ENCODE measurements at places on chromosomes 2 and 18.

GRCh38 chr2:21947046-21947445 lies 823.3 kb downstream of the TDRD15 start:
- no peak for DNase-seq

- DNase-seq, result no peak
These were observed 81.6 kb downstream of the PTGR3 start for GRCh38 chr18:75127143-75128021.

- DNase-seq, result no peak
These were observed 4.5 kb downstream of the DYTN start for GRCh38 chr2:206713746-206714145.

GRCh38 chr2:63903003-63903402 lies 61.3 kb downstream of the UGP2 start:
- no peak for DNase-seq

DNA sequence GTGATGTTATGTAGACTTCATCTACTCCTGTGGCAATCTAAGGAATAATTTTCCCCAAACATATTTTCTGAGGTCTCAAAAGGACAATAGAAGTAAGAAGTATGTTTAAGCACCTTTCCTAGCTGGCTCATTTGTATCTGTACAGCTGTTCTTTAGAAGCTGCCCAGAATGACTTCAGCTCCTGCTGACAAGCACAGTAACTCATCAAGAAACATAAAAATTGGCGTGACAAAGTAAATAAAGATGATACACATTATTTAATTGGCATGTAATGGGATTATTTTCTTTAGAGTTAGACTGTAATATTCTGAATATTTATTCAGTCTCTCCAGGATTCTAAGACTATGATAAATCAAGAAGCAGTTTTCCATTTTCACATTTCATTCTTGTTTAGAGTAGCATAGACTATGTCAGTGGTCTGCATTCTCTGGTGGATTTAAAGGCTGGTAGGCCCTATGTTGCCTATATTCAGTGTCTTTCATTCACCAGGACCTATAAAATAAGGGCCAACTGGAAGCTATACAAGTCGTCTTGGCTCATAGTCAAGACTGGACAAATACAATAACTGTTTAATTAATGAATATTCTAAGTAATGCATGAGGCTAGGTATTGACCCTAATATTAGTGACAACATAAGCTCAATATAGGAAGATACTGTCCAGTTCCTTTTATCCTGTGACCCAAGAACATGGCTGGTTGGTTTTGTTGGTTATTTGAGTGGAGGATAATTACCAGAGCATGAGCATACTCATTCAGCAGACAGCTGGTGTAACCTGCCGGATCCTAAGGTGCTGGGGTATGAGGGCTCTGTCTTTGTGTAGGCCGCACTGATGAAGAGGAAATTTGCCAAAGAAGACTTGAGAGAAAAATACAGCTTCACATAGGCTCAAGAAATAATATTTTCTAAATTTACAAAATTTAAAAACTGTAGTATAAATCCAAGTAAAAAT lies 107.0 kb downstream of the PDE1A start:
- no peak for DNase-seq

GRCh38 chr2:100283724-100284501 lies 38.4 kb downstream of the LONRF2 start:
- no peak for DNase-seq

DNA sequence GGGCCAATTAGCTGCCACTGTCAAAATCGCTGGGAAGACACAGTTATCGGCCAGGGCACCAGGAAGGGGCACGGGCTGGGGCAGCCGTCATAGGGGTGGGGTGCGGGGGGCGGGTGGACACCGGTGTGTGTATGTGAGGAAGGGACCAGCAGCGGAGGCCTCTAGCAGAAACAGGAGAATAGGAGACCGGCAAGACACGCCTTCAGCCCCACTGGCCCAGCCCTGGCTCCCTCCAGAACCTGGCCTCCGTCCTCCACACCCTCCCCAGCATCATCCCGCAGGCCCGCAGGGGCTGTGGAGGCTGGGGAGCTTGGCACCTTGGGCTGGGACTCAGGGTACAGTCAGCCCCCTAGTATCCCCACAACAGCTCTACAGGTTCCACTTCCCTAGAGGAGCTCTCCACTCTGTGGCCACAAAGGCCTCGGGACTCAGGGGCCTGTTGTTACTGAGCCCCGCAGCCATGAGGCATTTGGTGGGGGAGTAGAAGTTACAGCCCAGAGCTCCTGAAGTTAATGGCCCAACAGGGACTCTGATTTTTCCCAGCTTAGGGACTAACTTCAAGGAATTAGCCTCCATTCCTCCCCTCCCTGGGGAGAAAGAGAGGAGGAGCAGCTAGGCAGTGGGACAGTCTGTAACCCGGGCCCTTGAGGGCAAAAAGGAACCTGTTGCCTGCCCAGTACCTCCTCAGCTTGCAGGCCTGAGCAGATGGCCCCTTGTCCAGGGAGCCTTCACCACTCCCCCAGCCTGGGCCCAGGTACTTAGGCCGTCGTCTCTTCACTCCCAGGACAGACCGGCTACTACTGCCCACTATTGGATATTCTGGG lies 19.9 kb downstream of the SH2D6 start:
- DNase-seq, result no peak

DNA sequence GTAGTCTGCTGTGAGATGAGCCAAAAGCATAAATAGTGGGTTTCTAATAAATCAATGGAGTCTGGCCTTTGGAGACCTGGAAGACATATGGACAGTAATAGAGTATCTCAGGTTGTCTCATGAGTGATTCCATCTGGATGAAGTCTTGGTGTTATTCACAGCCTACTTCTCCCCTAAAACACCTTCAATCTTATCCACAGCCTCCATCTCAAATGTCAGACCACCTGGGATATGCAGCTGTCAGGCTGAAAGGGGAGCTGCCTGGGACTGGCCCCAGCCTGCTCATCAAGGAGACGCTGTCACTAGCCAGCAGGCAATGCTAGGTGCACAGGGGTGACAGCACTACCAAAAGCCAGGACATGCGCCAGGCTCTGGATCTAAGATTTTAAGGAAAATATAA lies 684.0 kb upstream of the ZEB2 start:
- no peak for DNase-seq

- no peak for DNase-seq
These were observed 16.6 kb upstream of the STK17B start for GRCh38 chr2:196187898-196188458.

- DNase-seq, result no peak
These were observed 4.4 kb upstream of the SMAD7 start for GRCh38 chr18:48954886-48955819.

DNA sequence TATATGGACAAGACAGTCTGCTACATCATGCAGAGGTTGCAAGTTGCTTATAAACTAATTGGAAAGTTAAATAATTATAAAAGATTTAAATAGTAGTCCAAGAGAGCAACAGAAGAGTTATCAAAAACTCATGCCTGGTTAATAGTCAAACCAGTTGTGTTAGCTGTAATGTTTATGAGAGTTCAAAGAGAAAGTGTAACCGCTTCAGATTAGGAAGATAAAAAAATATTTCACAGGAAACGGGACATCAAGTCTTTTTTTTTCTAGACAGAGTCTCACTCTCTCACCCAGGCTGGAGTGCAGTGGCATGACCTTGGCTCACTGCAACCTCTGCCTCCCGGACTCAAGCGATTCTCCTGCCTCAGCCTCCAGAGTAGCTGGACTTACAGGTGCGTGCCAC lies 34.6 kb upstream of the RNF125 start:
- no peak for DNase-seq

- no peak for DNase-seq
These were observed 48.8 kb downstream of the FEZ2 start for GRCh38 chr2:36549165-36549574.

DNA sequence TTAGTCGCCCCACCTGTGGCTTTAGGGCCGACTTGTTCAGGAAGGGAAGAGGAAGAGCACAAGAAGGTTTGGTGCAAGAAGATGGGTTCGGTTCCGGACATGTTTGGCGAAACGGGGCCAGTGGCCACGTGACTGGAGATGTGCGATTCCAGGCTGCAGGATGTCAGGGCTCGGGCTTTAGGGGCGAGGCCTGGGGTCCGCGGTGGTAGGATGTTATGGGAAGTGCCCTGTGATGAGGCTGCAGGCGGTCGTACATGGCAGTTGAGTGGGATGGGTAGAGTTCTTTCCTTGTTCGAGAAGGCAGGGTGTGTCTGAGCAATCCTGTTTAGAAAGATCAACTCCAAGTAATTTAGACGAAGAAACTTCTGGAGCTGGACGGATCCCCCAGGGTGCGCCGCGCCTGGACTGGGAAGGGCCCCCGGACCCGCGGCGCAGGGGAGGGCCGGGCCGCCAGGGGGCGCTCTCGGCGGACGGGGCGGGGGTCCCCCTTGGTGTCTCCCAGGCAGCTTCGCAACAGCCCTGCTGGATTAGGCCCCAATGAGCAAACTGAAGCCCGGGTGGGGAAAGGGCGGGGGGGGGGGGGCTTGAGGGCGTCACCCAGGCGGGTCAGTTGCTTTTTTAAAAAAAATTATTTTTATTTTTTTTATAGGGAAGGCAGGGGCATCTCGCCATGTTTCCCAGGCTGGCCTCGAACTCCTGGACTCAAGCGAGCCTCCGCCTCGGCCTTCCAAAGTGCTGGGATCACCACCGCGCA lies 17.2 kb upstream of the SDC1 start:
- no peak for DNase-seq

DNA sequence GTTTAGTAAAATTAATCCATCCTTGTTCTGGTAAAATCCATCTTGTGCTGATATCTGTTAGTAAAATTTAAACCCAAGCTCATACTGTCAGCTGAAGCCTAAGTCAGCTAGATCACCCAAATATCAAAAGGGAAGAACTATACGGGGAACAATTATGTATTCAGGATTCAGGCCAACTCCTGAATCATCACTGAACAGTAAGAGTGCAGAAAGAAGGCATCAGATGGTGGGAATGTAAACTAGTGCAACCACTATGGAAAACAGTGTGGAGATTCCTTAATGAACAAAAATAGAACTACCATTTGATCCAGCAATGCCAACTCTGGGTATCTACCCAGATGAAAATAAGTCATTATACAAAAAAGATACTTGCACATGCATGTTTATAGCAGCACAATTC lies 81.8 kb downstream of the RAPGEF4 start:
- DNase-seq, result no peak

- DNase-seq, result no peak
These were observed 291.2 kb downstream of the TCF4 start for GRCh38 chr18:55296778-55297177.

GRCh38 chr2:151827564-151828142 lies 568 bp downstream of the ARL5A start:
- DNase-seq, result no peak

DNA sequence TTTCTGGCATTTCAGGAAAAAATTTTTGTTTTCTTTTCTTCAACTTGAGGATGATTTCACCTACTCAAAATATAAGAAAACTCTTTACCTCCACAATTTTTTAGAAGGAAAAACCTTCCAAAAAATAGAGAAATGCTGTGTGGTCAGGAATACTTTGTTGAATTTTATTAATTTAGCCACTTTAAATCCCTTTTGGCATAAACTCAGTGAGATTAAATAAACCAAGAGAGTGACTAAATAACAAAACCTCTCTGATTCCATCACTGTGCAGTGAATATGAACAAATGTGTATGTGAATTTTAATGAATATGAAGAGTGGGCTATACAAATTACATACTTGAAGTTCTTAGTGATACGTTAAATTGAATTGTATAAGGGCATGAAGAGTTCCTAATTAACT lies 25.8 kb upstream of the CYTIP start:
- DNase-seq, result no peak

- DNase-seq, result no peak
These were observed 215.3 kb downstream of the SH3RF3 start for GRCh38 chr2:109344270-109344805.

GRCh38 chr2:216758256-216759155 lies 63.2 kb upstream of the IGFBP5 start:
- DNase-seq, result no peak

- no peak for DNase-seq
These were observed 630 bp upstream of the ZNF512 start for GRCh38 chr2:27582129-27582694.

DNA sequence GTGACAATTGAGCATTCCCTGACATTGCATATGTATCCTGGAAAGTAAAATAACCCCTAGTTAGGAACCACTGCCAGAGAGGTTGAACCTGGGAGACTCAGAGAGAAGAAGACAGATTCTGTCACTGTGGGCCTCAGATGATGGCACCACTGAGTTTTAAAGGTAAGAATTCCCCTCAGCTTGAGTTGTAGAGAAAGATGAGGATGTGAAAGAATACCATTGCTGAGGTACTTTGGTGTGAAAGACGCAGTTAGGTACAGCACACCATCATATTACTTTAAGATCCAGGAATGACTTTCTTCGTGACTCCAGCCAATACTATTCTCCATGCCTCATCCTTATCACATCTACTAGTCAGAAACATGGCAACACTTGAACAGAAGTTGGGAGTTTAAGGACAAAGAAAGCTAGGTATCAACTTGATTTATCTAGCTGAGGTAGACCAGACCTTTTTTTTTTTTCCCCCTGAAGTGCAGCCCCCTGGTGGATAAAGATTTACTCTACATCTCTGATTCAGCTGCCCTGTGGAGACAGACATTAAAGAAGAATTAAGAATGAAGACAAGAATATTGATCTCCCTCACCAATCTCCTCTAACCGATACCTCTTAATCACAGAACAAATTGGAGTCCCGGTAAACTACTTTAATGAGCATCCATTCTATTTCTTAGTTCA lies 630.5 kb upstream of the FANCL start:
- no peak for DNase-seq

DNA sequence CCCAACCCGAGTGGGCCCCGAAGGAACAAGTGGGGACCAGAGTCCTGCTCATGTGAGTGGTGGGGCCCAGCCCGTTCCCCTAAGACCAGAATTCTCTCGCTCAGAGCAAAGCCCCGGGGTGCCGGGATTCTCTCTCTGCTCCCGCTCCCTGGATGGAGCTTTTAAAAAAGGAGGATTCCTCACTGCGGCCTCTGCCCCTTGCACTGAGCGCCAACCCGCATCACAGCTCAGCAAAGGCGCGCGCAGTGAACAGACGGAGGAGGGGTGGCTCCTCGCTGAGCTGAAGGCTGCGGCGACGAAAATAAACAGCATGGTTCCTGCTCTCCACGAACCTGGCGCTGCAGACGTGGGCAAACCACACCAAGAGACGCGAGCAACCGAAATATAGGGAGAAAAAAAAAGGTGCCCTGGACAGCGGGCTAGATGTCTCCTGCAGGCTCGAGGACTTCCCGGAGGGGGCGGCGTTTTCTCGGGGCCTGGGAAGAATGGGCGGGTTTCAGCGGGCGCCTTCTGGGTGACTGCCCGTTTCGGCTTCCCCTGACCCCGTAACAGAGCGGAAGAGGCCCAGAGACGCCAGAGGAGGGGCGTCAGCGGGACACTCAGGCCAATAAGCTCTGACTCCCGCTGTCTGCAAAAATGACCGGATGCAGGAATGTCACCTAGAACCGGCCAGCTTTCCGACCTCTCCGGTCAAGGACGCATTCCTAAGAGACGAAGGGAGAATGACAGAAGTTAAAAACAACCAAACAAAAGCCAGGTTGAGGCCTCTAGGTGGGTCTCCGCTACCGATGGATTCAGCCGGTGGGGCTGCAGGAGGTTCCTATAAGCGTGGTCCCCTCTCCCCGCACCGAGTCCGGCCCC lies 819 bp upstream of the KLF11 start:
- DNase-seq, result peak; percentile 23

Measured in esophagus squamous epithelium (tissue), 5 donors.